ENCODE measurements at places on chromosomes 7 and 10. TPM values are rescaled to one million over a fixed set of nuclear protein-coding genes. Genes with fewer than 3 reads are reported as not detected.

Gene HSPA12A
- total RNA-seq, result 15.7 TPM

Gene CALHM1
- not detected for total RNA-seq

Gene LIPM
- not detected for total RNA-seq

Gene EBLN1
- total RNA-seq, result not detected

Gene TMEM140
- 11.5 TPM for total RNA-seq

Gene CYP26C1
- total RNA-seq, result 0.23 TPM

Gene FKBP6
- total RNA-seq, result not detected

Gene PAOX
- total RNA-seq, result 5.3 TPM

Gene HOXA9
- not detected for total RNA-seq

Measured in smooth muscle cell of the coronary artery (primary cell).